NCI-H2029 (cell line): ENCODE measurements at places on chromosomes 12 and 14.

DNA sequence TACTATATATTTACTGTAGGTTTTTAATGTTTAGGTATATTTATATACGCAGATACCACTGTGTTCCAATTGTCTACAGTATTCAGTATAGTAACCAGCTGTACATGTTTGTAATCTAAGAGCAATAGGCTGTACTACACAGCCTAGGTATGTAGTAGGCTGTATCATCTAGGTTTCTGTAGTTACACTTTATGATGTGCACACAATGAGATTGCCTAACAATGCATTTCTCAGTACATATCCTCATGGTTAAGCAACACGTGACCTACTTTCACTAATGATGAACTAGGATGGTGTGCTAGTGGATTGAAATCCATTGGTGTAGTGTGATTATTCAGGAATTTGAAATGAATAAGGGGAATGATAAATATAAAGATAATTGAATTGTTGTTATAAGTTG lies 77.7 kb downstream of the ETNK1 start:
- no peak for DNase-seq

DNA sequence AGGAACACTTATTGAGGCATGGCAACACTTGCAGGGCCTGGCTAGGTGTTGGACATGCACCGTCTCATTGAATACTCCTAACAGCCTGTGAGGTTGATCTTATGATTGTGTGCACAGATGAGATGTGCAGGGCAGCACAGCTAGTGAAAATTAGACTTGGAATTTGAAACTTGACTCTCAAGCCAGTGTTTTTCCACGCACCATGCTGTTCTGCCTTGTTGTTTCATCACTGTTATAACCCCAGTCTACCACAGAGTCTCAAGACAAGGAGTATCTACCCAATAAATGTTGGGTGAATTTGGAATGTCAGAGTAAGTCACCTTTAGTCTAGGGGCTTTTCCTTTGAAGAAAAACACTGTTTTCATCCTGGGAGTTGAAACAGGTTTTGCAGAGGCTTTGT lies 55.8 kb upstream of the LRIG3 start:
- no peak for DNase-seq

DNA sequence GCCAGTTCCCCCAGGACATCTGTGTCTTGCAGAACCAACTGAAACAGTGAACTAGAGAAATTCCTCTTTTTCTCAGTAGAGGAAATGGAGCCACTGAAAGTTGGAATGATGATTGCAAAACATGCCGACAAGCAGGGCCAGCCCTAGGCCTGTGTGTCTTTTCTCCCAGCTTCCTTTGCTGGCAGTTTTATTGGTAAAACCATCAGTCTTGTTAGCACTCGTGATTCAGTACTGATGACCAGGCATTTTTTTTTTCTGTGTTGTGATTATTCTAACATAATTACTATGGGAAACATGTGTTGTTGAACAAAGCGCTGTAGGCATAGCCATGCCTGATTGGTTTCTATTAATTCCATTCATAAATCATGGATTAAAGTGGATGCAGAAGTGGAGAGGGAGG lies 620.7 kb downstream of the AACS start:
- no peak for DNase-seq

DNA sequence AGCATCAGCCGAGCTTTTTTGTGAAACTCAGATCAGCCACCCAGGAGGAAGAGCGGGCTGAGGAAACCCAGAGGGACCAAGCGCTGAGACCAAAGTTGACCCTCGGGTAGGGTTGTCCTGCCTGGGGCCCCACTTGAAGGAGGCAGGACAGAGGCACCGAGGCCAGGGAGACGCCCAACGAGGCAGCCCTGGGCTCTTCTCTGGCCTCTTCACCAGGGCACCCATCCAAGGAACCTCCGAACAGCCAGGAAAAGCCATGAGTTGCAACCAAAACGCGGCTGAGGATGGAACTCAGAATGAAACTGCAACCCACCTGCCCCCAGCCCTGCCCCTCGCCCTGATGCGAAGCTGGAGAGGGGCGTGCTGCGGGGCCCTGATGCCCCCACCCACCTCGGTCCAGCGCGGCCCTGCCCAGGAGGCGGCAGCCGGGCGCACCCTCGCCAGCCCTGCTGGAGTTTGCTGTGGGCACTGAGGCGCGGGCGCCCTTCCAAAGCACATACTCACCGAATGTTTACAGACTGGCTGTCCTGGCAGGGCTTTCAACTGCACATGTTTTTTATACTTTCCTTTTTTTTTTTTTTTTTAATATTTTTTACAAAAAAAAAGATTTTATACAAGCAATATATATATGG lies 41.9 kb downstream of the JDP2 start:
- DNase-seq: peak; percentile 57
